ENCODE measurements at places on chromosomes 5 and 9.

DNA sequence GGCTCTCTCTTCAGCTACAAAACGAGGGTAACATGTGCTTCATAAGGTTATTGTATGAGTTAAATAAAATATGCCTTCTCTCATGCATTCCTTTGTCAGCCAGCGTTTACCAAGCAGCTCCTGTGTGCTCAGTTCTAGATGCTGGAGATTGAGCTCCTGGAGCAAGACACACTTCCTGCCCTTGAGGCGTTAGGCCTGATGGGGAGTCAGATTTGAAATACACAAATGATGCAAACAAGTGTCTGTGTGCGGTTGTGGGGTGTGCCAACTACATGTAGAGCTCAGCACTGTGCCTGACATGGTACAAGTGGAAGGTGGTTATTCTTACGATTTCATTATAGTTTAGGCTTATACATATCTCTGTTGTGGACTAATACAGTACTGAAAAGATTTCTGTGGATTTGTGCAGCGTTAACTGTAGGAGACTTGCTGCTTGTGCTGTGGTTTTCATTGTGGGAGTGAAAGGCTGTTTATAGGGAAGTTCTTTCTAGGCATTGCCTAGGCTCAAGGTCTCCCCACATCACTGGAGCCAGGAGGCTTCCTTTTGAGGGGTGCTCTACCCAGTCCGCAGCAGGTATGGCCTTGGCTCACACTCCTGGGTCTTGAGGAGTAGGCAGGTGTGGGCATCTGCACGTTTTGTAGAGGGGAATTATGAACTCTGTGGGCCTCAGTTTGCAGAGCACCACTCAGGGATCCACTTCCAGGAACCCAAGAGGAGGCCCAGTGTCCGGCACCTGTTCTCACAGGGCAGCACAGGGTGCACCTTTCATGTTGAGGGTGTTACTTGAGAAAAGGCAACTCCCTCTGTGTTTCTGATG lies 39.8 kb upstream of the ANGPTL2 start:
- no peak for DNase-seq

- peak; percentile 17 for DNase-seq
Measured at GRCh38 chr9:91033797-91034196, 232.2 kb downstream of the SYK start.

GRCh38 chr5:170223360-170223759 lies 9.4 kb upstream of the C5orf58 start:
- DNase-seq = no peak

- DNase-seq = no peak
Measured at GRCh38 chr9:113872485-113873143, 3.5 kb upstream of the ZNF618 start.

DNA sequence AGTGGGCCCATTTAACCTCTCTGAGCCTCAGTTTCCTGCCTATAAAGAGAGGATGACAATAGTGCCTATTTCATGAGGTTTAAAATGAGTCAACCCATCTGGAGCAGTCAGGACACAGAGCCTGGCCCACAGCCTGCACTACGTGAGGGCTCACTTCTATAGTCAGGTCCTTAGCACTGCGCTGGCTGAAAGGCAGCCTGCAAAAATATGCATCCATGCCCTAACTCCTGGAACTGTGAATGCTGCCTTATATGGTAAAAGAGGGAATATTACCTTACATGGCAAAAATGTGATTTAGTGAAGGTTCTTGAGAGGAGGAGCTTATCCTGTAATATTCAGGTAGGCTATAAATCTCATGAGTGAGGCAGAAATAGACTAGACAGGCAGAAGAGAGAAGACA lies 98.5 kb downstream of the GABBR2 start:
- DNase-seq = no peak

DNA sequence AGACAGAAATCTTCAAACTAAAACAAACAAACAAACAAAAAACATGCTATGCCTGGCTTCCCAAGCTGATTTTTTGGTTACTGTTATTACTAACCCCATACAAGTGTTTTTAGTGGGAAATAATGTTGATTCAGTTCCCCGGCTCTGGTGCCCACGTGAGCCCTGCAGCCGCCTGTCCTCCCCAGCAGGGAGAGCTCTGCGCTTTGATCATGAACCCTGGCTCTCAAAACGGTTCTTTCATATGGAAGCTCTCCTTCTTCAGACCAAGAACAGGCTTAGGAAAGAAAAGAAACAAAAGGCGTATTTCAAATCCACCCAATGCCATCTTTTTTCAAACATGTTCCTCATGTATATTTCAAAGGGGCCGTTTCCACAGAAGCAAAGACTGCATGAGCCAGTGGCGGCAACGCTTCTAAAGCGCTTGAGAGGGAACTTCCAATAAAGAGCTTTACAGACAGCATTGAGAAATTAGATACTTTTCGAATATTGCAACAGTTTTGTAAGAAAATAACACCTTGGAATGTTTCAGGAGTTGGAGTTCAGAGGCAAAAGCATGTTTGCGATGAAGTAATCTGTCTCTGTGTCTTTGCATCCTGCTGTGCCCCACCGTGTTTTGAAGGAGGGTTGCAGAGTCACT lies 74.8 kb downstream of the ICE1 start:
- DNase-seq = no peak

DNA sequence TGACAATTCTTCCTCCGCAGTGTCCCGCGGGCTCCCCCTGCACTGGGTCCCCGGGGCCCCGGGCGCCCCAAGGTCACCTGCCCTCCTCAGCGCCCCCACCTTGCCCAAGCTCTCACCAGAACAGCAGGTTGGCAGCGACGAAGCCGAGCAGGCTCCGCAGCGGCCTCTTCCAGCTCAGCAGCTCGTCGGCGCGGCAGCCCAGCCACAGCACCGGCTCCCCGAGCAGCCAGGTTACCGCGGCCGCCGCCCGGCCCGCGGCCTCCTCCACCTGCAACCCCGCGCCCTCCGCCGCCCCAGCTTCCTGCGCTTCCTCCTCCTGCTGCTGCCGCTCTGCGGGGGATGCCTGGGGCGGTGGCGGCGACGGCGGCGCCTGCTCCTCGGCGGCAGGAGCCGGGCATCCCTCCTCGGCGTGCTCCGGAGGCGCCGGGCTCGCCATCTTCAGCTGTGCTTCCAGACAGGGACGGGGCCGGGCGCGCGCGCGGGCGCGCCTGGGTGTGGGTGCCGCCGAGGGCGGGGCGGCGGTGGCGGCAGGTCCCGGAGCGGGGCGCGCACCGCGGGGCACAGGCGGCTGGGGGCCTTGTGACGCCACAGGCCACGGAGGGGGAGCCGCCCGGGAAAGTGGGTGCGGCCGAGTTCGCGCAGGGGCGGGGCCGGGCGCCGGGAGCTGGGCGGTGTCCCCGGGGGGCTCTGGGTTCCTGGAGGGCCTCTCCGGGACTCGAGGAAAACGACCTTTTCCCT lies at the start of gene RETREG1:
Gene RETREG1, minus strand, starts transcription at position 462 of the 738 bp plus-strand sequence. Its CDS starts 26 bp downstream, at position 436.
- peak; percentile 75 for DNase-seq

GRCh38 chr5:37871023-37871815 lies 31.4 kb upstream of the GDNF start:
- DNase-seq = no peak

DNA sequence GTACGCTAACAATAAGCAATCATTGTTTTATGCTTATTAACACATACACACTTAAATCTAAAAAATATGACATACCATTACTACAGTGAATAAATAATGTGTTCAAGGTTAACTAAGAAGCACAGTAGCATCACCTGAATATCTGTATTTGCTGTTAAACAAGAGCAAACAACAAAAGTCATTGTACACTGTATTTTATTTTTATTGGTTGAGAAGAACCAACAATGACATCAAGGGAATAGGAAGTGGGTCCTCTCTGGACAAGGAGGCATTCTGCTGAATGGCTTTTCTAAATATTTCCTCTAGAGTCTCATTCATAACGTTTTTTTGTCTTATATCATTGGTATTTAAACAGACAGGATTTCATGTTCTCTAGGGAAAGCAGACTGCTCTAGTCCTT lies 460.4 kb downstream of the CDH9 start:
- DNase-seq = no peak

- DNase-seq = no peak
Measured at GRCh38 chr5:14063138-14063537, 80.0 kb upstream of the TRIO start.
